ENCODE measurements at places on chromosomes 1 and 21. TPM values are rescaled to one million over a fixed set of nuclear protein-coding genes. Genes with fewer than 3 reads are reported as not detected.

- no peak for DNase-seq
Observed at GRCh38 chr1:40927781-40928180, 51.7 kb upstream of the CTPS1 start.

DNA sequence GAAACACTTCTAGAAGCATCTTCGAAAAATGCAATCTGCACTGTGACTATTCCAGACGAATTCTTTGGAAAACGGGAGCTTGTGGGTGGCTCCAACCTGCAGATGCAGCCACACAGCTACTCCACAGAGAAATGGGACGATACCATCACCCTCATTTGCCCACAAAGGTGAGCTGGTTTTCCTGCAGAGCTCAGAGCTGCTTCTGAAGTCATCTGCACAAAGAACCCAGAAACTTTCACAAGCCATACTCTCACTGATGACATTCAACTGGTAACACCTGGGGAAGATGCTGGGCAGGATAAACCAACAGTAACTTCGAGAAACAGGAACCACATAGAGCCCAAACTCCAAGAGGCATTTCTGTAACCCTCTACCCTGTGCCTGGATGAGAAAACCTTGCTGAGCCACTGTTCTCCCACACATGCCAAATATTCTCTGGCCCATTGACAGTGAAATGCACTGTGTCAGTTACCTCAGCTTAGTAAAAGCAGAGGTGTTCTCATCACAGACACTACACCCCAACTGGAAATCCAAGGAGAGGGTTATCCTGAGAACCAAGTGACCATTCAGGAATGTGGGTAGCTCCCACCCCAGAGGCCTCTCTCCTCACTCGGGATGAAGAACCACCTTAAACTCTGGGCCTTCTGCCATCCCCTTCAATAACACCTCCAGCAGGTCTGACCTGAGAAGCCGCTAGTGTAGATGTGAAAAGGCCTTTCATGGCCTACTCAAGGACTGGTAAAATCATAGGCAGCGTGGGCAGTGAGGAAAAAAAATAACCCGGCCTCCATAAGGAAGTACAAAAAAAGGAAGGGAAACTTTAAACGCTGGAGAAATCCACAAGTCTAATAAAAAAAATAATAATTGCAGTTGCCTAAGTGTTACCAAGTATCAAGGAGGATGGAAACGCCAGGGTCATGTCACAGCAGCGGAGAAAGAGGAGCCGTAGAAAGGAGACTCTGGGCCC, 56.7 kb downstream of the HSF2BP start:
- DNase-seq: no peak

GRCh38 chr1:194227161-194227560, 1040.7 kb upstream of the B3GALT2 start:
- peak; percentile 32 for DNase-seq

Gene RXFP4
- 0.55 TPM for total RNA-seq

Gene CELA2A
- not detected for total RNA-seq

Measured in HT1080 (cell line).